ENCODE measurements at places on chromosomes 7 and 10.

- DNase-seq = no peak
Observed at GRCh38 chr10:103708627-103709288, 146.6 kb downstream of the SH3PXD2A start.

- no peak for DNase-seq
Observed at GRCh38 chr7:1314908-1315450, 82.3 kb downstream of the UNCX start.

DNA sequence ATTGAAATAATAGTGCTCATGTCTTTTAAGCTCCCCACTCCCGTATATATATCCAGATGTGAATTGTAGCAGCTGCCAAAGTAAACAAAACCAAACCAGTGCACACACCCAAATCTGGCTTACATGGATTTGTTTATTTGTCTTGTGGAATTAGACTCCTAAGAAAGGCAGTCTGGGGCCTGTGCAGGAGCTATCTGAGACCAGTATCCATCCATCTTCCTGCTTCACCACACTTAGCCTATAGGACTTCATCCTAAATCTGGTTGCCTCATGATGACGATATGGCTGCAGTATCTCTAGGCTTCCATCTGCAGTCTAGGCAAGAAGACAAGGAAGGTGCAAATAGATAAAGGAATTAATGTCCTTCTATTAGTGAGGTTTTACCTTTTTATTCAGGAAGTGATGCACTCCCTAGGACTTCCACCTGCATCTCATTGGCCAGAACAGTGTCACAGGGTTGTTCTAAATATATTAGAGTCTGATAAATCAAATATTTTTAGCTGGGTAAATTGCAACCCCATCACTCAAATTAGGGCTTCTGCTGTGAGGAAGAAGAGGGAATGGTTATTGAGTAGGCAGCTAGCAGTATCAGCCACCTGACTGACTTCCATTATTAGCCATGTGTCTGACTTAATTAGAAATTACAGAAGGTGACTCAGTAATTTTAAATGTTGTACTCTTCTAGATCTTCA is 6.0 kb downstream of the WIPF3 start:
- DNase-seq = no peak

- no peak for DNase-seq
Observed at GRCh38 chr7:125467996-125468854, 538.6 kb upstream of the POT1 start.

- DNase-seq = no peak
Observed at GRCh38 chr7:7032221-7032620, 150.1 kb upstream of the C1GALT1 start.

DNA sequence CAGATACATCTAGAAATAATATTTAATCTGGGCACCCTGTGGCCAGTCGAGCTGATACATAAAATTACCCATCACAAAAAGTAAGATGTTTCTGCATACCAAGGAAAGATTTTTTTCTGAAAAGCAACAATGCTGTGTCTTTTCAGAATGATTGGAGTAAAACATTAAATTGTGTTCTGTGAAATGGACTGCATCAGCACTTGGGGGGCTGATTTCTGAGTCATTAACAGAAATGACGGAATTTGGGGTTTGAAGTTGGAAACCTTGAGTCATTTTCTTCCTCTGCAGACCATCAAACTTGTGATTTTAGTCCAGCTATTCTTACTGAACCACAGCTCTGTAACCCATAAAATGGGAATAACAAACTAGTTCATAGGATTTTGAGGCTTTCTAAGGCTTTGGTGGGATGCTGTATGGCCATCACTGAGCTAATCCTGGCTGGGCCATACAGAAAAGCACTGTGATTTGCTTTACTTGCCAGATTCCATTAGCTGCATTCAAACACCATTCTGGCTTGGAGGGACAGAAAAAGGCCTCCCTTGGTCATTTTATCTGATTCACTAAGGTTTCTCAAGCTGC is 739.4 kb upstream of the IGFBP3 start:
- DNase-seq = no peak

DNA sequence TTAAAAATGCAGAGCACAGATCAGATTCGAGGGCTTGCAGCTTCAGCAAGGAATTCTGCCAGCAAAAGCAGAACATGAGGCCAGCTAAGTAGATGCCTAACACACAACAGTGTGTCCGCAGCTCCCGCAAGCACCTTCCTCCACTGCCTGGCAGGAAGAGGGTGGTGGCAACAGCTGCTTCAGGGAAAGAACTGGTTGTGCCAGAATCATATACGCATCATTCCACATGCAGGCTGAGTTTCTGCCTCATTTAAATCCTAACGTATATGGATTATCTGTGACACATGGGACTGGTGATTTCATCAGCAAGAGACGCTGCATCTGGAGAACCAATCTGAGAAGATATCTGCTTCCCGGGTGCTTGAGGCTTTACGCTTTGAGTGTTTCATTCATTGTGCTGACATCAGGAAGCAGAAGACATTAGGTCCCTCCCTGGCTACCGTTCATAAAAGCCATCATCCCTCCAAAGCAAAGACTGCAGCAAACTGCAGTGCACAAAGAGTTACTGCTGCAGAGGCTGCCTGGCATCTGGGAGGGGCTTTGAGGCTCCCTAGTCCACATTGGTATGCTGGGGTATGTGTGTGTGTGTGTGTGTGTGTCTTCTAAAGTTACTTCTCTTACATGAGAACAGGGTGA is 78.8 kb downstream of the FAM13C start:
- DNase-seq = no peak

- no peak for DNase-seq
Observed at GRCh38 chr10:100114976-100115770, 33.5 kb upstream of the CPN1 start.

DNA sequence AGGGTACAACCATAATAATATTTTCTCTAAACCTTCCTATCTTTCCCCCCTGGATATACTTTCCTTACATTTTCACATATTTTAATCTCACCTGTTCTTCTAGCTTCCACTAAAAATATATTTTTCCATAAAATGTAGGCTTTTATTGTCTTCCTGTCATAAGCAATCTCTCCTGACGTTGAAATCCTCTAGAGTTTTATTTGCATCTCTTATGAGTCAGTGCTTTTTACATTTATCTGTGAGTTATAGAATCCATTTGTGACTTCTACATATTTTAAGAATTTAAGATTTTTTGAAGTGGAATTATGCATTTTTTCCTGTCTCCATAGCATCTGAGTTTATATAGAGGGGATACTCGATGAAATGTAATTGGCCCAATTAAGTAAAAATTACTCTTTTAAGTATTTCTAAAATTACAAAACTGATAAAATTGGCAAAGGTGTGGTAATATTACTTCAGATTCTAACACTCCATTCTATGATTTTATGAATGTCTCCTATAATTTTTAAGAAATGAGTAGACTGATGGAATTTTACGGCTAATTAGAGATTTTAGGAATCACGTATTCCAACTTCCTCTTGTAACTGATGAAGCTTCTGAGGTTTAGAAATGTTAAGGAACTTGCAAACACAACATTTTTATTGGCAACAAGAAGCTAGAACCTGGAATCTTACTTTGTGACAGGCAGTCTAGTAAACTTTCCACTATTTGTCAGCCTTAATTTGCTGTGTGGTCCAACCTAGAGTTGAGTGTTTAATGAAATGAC is 422.9 kb upstream of the SEMA3A start:
- DNase-seq = no peak

DNA sequence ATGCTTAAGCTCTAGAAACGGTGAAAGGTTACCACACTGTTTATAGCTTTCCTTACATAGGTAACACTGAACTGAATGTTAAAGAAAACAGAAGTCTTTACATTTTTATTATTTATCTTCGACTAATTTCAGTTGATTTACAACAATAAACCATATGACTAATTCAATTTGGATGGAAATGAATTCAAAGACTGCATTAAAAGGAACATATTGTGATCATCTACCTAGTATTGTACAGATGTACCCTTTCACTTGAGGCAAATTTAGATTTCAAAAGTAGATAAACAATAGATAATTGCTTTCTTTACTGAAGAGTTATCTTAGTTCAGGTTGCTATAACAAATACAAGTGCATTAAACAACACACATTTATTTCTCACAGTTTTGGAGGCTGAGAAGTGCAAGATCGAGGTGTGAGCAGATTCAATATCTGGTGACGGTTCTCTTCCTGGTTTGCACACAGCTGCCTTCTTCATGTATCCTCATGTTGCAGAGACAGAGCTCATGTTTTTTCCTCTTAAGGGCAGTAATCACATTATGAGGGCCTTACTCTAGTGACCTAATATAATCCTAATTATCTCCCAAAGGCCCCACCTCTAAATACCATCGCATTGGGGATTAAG is 15.0 kb upstream of the ARMC3 start:
- DNase-seq = no peak

DNA sequence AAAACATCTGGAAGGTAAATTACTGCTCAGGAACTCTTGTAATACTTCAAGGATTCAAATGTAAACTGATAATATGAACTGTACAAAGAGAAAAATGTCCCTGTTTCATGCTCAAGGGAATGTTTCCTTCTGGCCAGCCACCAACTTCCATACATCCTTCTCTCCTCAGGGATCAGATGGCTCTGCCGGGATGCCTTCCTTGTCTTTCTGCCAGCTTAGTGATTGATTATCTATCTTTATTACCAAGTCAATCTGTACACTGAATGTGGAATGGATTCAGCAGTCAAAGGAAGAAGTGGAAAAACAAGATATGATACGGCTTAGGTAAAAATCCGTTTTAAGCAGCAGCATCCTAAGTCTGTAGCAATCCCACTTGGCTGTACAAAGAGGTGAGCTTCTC is 178.3 kb downstream of the PTN start:
- DNase-seq = no peak

- DNase-seq = no peak
Observed at GRCh38 chr7:34575006-34575405, 83.0 kb upstream of the NPSR1 start.

GRCh38 chr10:16184906-16185305 is 251.9 kb upstream of the PTER start:
- no peak for DNase-seq

GRCh38 chr7:142352543-142352942 is 94.7 kb upstream of the PRSS58 start:
- DNase-seq = no peak

- no peak for DNase-seq
Observed at GRCh38 chr7:81616951-81617350, 152.9 kb downstream of the HGF start.

- no peak for DNase-seq
Observed at GRCh38 chr10:5949009-5949759, 28.2 kb downstream of the IL15RA start.

GRCh38 chr10:107665459-107665858 is 501.0 kb upstream of the SORCS1 start:
- no peak for DNase-seq

DNA sequence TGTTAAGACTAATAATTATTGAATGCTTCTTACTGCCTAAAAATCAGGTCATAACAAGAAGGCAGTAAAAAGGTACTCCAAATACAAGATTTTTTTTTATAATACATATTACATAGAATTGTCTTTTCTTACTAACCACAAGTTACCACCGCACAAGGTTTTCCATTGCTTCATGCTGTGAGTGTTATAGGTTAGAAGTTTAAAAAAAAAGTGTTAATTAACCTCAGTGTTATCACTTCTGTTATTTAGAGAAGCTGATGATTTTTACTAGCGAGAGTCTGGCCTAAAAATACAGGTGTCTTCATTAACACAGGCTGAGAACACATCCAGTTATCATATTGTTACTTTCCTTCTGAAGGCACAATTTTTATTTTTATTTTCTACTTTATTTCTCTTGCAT is 1281.9 kb upstream of the CELF2 start:
- no peak for DNase-seq

GRCh38 chr7:149633976-149634945 is 136.7 kb upstream of the ZNF746 start:
- no peak for DNase-seq

GRCh38 chr10:19209319-19209718 is 160.7 kb downstream of the MALRD1 start:
- DNase-seq = no peak

GRCh38 chr10:76341740-76342139 is 910.3 kb downstream of the LRMDA start:
- no peak for DNase-seq

DNA sequence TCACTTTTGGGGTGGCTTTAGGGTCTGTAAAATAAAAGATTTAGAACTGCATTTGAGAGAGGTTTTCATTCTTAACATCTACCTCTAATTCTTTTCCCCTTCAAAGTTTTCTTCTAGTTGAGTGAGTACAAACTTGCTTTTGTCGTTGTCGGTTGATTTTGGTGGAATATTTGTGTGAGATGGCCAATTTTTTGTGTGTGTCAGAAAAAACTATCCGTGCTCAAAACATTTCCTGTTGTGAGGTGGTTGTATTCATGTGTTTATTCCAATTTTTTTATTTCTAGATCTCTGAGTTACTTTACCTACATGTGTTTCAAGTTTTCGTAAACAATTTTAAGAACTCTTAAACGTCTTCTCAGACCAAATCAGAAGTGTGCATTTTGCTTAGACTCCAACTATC is 1.6 kb downstream of the AHR start:
- DNase-seq = no peak

DNA sequence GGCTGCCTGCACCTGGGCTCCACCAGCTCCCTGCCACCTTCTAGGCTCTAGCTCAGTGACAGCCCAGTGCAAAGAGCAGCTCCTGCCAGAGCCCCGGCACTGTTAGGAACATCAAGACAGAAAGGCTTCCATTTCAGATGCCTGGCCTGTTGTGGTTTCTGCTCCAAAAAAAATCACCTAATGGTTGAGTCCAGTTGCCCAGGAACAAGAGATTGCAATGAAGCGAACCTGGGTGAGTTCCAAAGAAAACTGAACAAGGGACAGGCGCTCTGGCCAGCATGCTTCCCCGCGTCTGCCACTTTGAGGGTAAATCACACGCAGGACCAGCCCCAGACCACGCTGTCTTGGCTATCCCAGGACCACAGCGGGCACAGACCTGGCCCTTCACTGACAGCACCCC is 47.0 kb upstream of the RASGEF1A start:
- DNase-seq = no peak

DNA sequence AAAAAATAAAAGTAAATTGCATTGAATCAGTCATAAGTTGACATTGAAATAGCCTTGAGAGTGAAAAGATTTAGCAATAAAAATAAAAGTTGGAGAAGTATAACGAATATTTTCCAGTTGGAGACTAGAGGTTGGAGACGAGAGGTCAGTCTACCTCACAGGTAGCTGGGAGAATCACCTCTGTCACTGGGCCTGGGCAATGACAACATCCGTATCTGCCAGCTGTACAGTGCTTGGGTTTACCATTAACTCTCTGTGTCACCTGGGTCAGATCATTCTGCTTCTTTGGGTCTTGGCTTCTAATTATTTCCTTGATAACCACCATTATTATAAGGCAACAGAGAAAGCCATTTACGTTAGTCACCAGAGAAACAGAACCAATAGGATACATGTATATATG is 62.0 kb upstream of the STEAP4 start:
- no peak for DNase-seq

GRCh38 chr10:117375360-117376178 is at the start of gene PDZD8:
TSS of gene PDZD8 (minus strand) at chr10:117375440. CDS start at chr10:117375227, 213 bp downstream.
- DNase-seq = peak; percentile 85

- no peak for DNase-seq
Observed at GRCh38 chr7:50353201-50353600, 48.7 kb downstream of the IKZF1 start.

- no peak for DNase-seq
Observed at GRCh38 chr10:28151636-28152035, 151.2 kb downstream of the MPP7 start.
